Mammary epithelial cell (primary cell): ENCODE measurements at places on chromosomes 4 and X. TPM values are rescaled to one million over a fixed set of nuclear protein-coding genes. Genes with fewer than 3 reads are reported as not detected.

Gene PHKA1
- total RNA-seq, result 11.2 TPM

- DNase-seq, result peak; percentile 92
Measured at GRCh38 chr4:86032476-86033022, 327.3 kb downstream of the MAPK10 start.

Gene TGIF2LX
- not detected for total RNA-seq

GRCh38 chr4:87108142-87108546 lies 112.3 kb downstream of the KLHL8 start:
- DNase-seq, result peak; percentile 59

- DNase-seq, result no peak
Measured at GRCh38 chr4:37188100-37188499, 56.4 kb upstream of the NWD2 start.

Gene LPAR4
- total RNA-seq, result not detected

DNA sequence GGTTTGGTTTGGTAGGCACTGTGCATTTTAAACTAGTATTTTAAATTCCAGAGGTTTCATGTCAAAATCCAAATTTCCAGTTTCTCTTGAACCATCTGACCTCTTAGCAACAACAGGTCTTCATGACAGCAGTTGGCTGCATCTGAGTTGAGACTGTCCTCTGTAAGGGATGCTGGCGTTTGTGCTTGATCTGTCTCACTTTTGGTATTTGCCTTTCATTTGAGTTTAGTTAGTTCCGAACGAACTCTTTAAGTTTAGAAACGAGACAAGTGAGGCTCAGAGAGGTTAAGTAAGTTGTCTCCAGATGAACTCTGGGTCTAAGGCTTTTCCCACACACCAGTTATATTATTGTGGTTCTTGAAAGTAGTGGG lies 29.1 kb downstream of the SPARCL1 start:
- no peak for DNase-seq

DNA sequence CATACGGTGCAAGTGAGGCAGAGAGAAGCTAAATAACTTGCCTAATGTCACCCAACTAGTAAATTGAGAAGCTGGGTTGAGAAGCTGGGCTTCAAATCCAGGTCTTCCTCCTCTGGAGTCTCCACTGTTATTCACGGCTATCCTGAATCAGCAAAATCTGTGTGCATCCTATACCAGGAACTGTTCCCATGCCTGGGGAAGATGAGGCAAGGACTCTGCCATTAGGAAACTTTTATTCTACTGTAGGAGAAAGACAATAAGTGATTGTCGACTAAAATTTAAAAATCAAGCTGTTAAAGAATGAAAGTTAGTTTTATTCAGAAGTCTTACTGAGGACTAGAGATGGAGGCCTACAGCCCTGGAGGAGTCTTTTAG lies 872 bp upstream of the TEC start:
- no peak for DNase-seq

Gene CXXC4
- total RNA-seq, result 0.17 TPM

Gene DMRTC1B
- not detected for total RNA-seq

- DNase-seq, result no peak
Measured at GRCh38 chr4:156559346-156559745, 412.3 kb downstream of the PDGFC start.

Gene MAPK10
- total RNA-seq, result 10.0 TPM

Gene F8
- total RNA-seq, result 6.2 TPM

Gene PAPSS1
- total RNA-seq, result 68.5 and 72.8 TPM in 2 replicates

- no peak for DNase-seq
Measured at GRCh38 chr4:174069848-174070330, 213.6 kb downstream of the FBXO8 start.

GRCh38 chrX:138745196-138745595 lies 33.7 kb upstream of the FGF13 start:
- DNase-seq, result peak; percentile 36

Gene SRPX
- 53.7 and 58.7 TPM in 2 replicates for total RNA-seq

Gene PPAT
- 28.4 and 34.8 TPM in 2 replicates for total RNA-seq

Gene IBSP
- total RNA-seq, result not detected

GRCh38 chr4:119861731-119862130 lies 204.9 kb downstream of the MAD2L1 start:
- DNase-seq, result no peak

Gene HEPH
- 113 TPM for total RNA-seq

Gene SHISA3
- not detected for total RNA-seq

Gene XAGE2
- not detected for total RNA-seq

DNA sequence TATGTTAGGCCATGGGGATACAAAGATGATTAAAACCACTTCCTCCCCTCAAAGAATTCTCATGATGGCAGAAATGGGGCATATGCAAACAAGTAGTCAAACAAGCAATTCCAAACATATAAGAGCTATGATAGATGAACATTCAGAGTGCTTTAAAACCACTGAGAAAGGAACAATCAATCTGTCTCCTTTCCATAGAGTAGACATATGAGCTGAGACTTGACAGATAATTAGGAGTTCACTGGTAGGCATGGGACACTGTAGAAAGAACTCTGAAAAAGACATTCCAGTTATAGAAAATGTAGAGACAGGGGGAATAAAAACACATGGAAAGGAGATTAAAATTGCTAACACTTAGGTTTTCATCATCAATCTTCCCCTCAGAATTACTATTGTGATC lies 372.8 kb downstream of the KLHL4 start:
- no peak for DNase-seq

Gene COMMD8
- 29.5 TPM for total RNA-seq

Gene GAGE12H
- not detected for total RNA-seq

DNA sequence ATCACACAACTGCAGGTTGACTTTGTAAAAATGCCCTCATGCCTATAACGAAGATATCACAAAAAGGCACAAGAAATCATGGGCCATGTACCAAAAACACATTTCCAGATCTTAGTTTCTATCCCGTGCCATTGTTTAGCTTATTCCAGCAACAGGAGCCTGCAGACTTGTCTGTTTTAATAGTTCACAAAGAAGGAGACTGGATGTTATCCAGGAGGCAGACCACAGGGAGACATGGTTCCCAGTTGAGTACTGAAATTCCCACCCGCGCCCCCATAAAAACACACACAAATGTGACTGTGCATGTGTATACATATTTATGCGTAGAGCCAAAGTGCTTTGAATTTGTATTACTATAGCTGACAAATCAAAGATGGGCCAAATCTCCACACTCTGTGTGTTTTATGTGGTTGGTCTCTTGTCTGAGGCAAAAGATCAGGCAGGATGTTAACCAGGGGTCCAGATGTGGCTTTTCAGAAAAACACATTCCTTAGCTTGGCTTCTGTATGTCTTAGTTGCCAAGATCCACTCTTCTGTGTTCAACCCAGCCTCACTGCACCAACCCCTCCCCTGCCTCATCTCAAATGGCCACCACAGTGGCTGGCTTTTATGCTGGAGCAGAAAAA lies 469.2 kb upstream of the DIPK2B start:
- no peak for DNase-seq

Gene ZMAT1
- 0.33 TPM for total RNA-seq

- DNase-seq, result no peak
Measured at GRCh38 chr4:12126474-12126873, 697.8 kb upstream of the HS3ST1 start.

DNA sequence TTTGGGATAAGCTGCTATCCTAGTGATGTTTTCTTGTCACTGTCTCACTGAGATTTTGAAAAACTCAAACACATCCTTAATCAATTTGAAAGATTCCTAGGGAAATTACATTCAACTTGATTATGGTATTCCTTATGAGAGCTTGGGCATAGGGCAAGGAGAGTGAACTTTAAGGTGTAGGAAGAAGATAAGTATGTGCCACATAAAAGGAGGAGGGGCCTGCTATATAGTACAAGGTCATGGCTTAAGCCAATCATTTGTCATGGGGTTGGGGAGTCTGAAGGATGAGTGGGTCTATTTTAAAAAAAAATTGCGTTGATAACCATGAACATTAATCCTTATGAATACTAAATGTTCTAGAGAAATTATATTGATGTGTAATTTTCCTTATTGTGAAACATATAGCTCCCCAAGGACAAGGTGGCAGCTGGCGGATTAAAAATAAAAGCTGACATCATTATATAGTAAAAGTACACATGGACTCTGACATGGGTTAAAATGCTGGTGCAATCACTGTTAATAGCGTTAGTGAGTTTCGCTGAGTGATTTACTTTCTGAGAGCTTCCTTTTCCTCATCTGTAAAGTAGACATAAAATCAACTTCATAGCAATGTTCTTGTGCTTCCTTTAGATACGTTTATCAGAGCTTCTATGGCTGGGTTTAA lies 17.4 kb downstream of the GALNT7 start:
- DNase-seq, result no peak

DNA sequence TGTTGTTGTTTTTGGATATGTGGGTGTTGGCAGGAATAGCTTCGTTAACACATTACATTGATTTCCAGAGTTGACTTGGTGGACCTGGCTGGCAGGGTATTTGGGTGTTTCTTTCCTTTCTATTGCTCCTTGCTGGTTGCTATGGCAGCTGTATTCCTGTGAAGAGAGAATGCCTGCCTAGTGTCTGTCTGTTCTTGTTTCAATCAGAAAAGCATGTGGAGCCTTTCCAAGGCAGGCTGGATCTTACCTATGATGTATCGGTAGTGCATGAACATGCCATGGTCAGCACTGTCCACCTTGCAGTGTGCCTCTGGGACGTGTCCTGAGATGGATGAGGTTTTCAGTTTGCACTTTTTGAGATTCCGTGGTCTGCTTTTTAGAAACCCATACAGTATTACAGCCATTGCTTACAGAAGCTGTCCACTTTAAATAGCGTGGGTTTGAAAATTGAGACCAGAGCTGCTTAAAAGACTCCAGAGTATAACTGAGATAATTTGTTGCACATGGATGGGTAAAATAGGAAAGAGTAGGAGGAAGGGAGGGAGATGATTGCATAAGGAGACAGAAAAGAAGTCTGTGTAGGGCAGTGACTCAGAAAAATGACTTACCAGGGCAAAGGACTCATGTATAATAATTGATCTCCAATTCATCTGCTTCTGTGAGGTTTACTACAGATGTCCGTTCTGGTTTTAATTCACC lies 20.0 kb upstream of the AADAT start:
- peak; percentile 20 for DNase-seq

DNA sequence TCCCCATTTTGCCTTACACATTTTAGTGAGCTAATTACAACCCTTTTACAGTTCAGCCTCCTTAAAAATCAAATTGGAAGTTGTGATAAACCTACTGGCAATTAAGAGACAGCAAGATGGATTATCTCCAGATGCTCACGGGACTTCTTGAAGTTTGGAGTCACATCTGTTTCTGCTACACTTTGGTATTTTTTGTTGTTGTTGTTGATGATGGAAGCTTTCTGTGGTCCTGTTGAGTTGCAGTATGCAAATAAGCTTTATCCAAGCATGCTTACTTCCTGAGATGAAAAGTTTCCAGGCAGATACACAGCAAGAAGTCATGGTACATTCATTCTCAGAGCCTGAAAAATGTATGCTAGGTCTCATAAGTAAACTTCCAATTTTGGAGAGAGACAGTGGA lies 670.0 kb upstream of the AMOT start:
- DNase-seq, result no peak

- DNase-seq, result no peak
Measured at GRCh38 chr4:77473509-77473908, 132.1 kb upstream of the CXCL13 start.

GRCh38 chr4:113587640-113588275 lies 173.8 kb downstream of the CAMK2D start:
- DNase-seq, result no peak

- DNase-seq, result no peak
Measured at GRCh38 chr4:26987191-26987590, 126.5 kb downstream of the STIM2 start.

Gene MYOZ2
- not detected for total RNA-seq
